ENCODE measurements at places on chromosomes 3 and 15.

- no peak for DNase-seq
Measured at GRCh38 chr3:162391301-162391700, 894.7 kb downstream of the OTOL1 start.

DNA sequence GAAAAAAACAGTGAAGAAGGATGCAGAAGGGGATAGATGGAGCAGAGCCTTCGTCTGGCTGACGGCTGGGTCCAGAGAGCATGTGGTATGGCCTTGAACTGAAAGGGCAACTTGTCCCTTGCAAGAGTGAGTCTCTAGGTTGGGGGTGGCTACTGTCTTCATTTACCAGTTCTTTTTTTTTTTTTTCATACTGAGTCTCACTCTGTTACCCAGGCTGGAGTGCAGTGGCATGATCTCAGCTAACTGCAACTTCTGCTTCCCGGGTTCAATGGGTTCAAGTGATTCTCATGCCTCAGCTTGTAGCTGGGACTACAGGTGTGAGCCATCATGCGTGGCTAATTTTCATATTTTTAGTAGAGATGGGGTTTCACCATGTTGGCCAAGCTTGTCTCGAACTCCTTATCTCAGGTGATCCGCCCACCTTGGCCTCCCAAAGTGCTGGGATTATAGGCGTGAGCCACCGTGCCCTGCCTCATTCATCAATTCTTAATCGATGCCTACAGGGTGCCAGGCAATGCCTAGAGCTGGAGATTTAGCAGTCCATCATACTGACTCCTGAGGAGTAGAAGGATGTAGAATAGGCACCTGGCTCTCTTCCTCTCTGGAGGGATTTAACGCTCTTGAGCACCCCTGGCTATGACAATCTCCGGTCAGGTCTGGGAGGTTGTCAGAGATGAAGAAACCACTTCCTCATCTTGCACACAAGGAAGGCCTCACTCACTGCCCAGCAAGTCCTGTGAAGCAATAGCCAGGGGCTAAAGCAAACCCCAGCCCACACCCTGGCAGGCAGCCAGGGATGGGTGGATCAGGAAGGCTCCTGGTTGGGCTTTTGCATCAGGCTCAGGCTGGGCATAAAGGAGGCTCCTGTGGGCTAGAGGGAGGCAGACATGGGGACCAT is at the start of gene CAMP:
Gene CAMP (plus strand): TSS at position 880 of the 898 bp plus-strand sequence. CDS start 17 bp downstream, at position 897.
- DNase-seq, result no peak

DNA sequence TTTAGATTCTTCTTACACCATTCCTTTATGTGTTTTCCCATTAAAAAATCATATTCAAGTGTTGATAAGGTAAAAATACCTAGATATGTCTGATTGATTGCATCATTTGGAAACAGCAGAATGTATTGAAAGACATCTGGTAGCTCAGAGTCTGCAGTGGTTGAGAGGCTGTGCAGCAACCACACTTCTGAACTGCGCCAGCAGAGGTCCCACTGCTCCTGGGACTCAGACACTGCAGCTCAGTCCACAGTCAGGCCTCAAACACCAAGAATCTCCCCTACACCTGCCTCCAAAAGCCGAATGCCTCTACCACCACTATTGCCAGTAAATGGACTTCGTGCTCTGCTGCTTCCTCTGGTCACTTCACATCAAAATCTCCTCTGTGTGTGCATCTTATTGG is 176.9 kb upstream of the LMCD1 start:
- peak; percentile 7 for DNase-seq

DNA sequence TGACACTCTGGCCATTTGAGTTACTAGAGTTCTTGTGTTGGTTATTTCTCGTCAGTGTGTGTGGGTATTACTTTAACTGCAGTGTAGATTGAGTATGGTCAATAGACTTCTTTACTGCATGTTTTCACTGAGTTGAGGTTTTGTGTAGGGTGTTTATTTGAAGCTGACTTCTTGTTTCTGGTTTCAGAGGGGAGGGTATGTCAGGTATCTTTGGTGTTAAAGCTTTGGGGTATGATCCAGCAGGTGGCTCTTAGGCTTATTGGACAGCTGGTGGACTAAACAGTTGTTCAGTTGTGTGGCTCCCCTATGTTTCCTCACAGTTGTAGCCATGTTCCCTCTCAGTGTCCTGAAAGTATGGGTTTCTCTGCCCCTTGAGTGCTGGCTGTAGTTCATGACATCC is 72.0 kb downstream of the AKAP13 start:
- DNase-seq, result no peak

DNA sequence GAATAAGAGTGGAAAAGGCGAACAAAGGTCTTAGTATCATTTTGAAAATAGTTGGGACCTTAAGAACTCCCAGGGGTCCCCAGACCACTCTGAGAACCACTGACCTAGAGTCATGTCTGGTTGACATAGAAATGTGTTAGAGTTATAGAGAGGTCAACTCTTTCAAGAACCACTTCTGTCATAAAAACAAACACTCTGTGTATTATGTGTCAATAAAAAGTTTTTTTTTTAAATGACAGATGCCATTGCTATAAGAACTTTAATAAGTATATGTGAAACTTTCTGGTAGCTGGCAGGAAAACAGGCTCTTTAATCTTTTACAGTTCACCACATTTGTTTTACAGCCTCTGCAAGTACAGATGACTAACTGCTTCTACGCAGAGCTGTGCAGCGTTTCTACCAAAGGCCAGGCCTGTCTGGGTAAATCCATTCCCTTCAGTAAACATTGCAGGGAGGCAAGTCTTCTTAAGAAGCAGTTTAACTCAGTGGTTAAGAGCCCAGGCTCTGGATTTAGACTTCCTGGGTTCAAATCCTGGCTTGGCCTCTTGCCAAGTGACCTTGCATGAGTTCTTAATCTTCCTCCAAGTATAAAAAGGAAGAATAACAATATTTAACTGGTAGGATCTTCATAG is 56.6 kb downstream of the RFTN1 start:
- DNase-seq, result no peak

- DNase-seq, result no peak
Measured at GRCh38 chr3:23389686-23390085, 186.6 kb downstream of the UBE2E2 start.

- no peak for DNase-seq
Measured at GRCh38 chr3:170751899-170752293, 118.1 kb downstream of the RPL22L1 start.

DNA sequence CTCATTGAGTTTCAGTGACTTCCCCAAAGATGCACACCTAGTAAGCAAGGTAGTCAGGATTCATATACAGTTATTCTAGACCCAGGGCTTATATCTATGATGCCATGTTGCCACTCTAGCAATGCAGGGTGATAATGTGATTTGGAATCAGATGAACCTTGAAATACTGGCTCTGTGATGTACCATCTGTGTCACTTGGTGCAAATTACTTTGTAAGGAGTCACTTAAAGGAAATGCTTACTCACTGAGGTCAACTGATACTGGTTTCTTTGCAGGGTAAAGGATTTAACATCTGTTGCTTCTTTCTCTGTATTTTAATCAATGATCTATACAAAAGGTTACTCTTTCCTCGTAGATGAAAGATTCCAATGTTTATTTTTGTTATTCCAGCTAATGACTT is 10.8 kb downstream of the ASB14 start:
- no peak for DNase-seq

- no peak for DNase-seq
Measured at GRCh38 chr3:124570232-124570631, 160.0 kb upstream of the UMPS start.

GRCh38 chr3:129023909-129024308 is 22.8 kb downstream of the EFCC1 start:
- DNase-seq, result no peak

- peak; percentile 8 for DNase-seq
Measured at GRCh38 chr15:71443538-71443937, 328.3 kb downstream of the THSD4 start.

GRCh38 chr3:112130638-112130993 is 2.4 kb downstream of the GCSAM start:
- DNase-seq, result no peak

- no peak for DNase-seq
Measured at GRCh38 chr3:159757341-159758060, 231.1 kb upstream of the IL12A start.

GRCh38 chr3:74789111-74789510 is 174.7 kb upstream of the CNTN3 start:
- DNase-seq, result no peak

DNA sequence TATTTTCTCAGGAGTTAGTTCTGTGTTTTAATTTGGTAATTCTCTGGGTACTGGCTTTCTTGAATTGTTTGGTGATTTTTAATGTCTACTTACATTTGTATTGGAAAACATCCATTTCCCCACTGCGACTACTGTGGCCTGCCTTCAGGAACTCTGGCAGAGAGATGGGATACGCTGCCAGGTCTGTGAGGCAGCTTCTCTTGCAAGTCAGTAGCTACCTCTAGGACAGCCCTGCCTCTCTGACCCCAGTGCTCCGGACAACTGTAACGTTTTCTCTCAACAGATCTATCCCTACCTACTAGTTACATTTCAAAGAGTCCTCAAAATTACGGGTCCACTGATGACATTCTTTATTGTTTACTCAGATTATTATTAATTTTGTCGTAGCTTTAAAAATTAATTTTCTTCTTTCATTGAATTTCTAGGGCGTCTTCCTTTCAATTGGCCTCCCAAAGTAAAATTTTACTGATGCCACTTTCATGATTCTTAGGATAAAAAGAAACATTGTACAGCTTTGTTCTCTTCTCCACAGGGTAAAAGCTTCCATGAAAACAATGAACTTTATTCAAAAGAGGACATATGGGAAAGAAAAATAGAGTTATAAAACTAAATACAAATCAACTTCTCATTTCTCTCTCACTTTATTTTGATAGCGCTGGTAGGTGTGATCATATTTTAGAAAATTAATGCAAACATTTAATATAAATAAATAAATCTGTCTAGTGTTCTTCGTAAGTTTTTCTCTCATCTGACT is 123.2 kb upstream of the GOLGA8J start:
- DNase-seq, result no peak

DNA sequence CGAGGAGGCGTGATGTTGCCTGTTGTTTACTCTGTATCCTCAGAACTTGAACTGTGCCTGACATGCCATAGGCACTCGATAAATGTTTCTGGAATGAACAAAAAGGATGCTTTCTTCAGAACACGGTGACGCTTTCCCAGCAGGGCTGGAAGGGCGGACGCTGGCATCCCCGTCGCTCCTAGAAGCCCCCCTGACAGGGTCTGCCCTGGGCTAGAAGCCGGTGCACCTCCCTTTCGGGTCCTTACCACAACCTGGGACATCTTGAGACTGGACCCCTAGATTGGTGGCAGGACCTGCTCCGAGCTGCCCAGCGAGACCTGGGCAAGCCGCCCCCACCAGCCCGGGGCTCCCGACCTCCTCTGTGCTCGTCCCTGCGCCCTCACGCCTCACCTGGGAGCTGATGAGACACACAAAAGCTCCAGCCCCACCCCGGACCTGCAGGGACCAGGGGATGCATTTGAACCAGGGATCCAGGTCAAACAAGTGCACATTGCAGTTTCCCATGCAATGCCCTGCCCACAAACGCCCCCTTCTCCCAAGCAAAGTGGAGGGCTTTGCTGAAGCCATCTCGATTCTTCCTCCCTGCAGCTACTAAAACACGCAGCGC is 131.2 kb upstream of the MEF2A start:
- no peak for DNase-seq

- no peak for DNase-seq
Measured at GRCh38 chr3:133869586-133869985, 26.1 kb downstream of the RAB6B start.

GRCh38 chr3:133367956-133368355 is 31.9 kb upstream of the BFSP2 start:
- DNase-seq, result no peak

- no peak for DNase-seq
Measured at GRCh38 chr15:74200871-74201419, 1.6 kb downstream of the STRA6 start.

DNA sequence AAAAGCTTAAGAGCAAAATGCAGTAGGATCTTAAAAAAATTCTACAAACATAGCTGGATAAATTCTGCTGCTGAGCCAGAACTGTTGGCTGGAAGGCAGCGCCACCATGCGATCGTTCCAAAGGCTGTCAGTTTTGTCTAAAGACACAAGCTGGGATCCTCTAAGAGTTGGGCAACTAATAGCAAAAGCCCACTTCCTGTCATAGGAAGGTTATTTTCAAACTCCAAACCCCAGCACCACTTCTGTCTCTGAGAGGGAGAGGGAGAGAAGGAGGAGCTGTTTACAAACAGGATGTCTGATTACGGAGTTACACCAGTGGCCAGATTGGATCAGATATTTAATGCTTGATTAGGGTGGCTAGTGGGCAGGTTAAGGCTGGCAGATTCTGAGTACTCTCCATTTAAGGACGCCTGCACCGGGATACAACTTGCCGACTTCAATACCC is 44.0 kb downstream of the EIF4E3 start:
- no peak for DNase-seq

DNA sequence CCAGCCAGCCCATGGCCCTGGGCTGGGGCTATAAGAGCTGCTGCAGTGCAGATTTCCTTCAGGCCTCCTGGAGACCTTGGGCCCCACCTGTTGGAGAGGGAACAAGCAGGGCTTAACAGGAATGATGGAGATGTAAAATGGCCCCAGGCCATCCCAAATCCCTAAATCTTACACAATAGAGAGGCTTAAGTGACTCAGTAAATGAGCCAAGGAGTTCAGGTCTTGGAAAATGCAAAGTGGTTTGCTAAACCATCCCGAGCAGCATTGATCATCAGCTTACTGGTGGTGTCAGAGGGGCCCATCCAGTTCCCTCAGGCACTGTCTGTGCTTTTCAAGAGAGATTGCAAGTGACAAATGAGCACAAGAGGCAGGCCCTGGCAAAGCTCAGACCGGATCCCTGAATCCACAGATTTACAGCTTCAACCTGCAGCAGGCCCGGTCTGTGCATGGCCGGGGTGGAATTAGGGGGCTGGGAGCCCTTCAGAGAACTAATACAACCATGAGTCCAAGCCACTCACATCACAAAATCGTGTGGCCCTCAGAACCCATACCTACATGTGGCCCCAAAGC is 325.4 kb downstream of the UACA start:
- no peak for DNase-seq

GRCh38 chr15:48644827-48645557 is 517 bp downstream of the FBN1 start:
- peak; percentile 13 for DNase-seq

GRCh38 chr15:89400782-89401545 is 66.3 kb upstream of the POLG start:
- DNase-seq, result no peak

DNA sequence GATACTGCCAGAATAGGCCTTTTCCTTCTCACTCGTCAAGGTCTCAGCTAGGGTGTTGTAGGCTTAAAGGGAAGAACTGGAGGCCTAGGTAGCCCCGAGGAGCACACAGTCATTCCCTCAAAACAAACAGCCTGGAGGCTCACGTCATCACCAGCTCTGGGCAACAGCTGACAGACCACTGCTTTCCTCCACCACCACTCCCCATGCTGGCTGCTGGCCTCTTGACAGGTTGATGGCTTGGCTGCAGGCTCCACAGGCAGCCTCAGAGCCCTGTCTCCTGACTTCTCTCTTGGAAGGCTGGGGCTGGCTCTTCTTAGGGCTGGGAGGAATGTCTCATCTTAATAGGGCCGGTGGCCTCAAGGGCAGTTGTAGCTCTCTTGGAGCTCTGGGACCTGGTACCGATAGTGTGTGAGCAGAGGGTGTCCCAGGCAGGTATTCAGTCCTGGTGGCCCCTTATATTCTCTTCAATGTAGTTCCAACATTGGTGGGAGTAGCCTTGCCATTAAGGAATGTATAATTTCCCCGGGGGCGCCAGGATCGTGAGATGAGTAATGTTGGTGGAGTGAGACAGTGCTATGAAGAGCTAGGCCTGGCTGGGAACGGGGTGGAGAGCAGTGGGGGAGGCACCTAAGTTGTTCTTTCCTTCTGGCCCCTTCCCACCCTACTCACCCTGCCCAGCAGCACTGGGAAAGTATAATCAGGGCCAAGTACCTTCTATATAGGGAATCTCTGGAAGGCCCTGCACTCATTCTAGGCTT is 6.1 kb upstream of the AP2M1 start:
- DNase-seq, result no peak

GRCh38 chr15:57213862-57214261 is 162.4 kb upstream of the CGNL1 start:
- DNase-seq, result no peak

Data from T-helper 2 cell treated with Interferon-gamma antibody and Interleukin-4, amounts not matched to agents 5 μg/mL and 100 μg/mL, for 36 hours (primary cell).